Stimulated activated CD8-positive, alpha-beta memory T cell treated with anti-CD3 and anti-CD28 coated beads, Interleukin-4, amount 100 ng/mL, for 1 hour (primary cell): ENCODE measurements at places on chromosomes 13 and 19.
A peak's percentile ranks its signal among the peaks of the same experiment; 100 is the strongest.

DNA sequence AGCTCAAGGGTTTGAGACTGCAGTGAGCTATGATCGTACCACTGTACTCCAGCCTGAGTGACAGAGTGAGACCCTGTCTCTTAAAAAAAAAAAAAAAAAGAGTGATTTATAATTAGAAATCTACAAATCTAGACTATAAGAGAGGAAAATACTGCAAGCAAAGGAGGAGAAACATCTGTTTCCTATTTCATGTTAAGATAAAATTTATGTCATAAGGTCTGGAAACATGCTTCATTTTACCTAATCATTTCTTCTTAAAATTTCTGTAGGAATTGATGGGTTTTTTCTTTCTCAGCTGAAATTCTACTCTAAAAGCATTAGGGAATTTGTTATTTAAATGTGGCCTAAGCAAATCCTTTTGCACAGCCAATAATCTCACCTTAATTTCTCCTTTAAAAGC, 53.2 kb downstream of the C13orf42 start:
- DNase-seq = no peak

DNA sequence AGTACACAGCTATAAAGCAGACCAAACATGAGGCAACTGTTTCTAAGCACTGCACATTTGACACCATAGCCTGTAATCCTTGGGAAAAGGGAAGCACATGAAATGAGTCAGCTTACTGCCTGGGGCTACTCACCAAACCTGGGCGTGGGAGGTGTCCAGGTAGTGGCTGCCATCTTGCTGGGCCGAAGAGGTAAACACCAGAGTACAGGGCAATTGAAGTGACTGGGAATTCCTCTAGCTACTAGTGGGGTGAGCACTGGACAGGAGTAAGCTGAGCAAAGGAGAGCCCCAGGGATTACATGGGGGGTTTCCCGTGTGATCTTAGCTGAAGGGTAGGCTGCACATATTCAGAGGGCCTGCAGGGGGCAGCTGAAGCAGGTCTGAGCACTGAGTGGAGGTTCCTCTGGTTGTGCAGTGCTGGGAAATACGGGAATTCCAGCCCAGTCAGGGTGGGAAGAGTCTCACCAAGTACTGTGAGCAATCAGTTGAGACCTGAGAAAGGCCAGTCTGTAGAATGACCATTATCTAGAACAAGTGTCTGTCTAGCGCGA, 140.5 kb downstream of the SLC7A1 start:
- DNase-seq = no peak

DNA sequence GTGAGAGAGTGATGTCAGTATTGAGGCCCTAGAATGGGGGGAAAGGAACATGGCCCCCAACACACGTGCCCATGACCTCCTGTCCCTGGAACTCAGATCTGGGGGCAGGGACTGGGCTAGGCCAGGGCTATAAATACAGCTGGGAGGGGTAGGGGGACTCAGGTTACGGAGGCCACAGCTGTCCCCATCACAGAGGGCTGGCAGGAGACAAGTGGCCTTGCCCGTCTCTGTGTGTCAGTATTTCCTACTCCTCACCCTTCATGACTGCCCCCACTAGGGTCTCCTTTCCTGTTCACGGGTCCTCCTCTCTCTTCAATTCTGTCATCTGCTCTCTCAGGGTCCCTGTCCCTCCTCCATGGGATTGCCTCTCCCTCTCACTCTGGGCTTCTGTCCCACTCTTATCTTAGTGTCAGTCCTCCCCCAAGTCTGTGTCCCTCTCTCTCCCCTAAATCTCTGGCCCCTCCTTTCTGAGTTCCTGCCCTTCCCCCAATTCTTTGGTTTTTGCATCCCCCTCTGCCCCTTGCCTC, 687 bp upstream of the HRC start:
- DNase-seq = no peak

DNA sequence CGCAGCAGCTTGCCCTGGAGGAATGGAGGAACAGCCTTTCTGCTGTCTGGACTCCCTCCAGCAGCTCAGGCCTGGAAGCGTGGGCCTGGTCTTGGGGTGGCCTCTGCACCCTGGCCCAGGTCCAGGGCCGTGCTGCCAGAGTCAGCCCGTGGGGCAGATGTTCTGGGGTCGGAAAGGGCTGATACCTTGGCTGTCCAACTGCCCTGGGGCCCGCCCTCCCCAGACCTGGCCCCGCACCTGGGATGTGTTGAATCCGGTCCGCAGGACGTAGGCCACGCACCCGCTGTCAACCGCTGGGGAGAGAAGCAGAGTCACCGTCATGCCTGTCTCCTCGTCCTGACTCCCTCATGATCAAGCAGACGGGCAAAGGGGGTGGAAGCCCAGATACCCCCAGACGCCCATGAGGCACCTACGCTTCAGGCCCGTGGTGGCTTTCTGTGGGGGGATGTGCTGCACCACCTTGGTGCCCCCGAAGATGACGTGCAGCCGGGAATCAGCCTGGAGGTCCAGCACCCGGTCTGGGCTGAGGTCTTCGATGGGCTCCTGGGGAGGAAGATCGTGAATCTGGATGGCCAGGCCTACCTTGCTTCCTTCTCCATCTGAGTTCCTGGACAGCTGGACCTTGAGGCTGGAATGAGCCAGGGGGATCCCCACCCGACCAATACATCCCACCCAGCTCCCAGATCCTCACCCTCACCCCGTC, 7.7 kb downstream of the ATP13A1 start:
- no peak for DNase-seq

DNA sequence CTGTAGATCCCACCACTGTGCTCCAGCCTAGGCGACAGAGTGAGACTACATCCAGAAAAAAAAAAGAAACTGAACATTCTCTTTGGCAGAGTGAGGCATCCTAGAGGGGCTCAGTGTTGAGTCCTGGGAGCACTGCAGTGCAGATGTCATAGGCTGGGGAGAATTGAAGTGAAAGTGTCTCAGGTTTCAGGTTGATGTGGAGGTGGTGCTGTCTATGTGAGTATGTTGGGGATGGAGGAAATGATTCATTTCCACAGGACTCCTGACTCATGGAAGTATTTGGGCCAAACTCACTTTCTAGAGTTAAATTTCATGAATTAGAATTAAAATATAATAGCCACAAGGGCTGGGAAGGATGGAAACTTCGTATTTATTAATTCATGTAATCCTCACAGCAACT, 134.4 kb upstream of the TSC22D1 start:
- DNase-seq = no peak

DNA sequence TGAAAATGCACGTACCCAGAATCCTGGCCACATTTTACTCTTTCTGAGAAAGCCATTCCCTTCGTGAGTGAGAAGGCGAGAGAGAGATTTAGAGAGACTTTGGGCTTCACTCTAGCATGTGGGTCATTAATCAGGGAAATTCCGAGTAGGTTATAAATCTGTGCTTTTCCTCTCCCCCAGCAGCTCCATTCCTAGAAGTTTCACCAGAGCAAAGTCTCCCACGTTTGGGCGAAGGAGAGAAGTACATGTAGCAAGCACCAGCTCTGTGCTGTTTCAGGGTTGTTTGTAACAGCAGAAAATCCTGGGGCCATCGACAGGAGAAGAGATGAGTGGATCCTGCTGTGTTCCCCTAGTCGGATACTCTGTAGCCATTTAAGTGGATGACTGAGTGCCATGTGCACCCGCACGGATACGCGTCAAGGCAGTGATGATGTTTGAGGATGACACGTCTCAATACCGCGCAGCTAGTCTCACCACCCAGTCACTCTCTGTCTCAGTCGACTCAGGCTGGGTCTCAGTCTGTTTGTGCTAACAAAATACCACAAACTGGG, 131.8 kb upstream of the PEG3 start:
- no peak for DNase-seq

DNA sequence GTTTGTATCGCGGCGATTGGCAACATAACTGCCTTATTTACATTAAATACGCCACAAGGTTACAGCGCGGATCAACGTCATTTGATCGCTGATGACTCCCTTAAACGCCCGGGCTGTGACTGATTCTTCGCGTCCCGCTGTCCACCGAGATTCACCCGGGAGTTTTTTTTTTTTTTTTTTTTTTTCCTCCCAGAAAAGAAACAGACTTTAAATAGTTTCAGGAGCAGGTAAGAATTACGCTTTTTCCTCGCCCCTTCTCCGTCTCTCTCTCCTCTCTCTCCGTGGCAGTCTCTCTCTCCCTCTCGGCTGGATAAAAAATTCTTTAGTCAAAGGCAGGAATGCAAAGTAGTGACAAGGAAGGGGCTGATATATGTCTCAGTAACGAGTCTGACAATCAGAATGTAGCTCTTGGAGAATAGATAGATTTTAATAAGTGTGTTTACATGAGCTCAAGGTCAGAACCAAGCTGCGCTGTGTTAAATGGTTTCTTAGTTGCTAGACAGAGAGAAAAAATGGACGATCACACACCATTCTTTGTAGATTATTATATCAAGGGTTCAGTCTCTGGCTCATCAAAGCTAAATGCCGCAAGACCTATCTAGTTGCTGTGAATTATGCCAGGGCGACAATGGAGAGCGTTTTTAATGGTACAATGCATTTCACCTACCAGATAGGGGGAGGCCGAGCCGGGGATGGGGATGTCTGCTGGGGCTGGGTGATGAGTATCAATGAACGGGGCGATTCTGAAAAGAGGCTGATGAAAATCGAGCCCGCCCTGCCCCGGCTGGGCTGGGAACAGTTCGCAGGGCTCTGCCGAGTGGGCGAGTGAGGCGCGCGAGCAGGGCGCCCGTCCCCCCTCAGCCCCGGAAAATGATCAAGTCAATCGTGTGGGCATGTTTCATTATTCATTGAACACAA, 147.2 kb upstream of the ZNF536 start:
- DNase-seq = no peak

DNA sequence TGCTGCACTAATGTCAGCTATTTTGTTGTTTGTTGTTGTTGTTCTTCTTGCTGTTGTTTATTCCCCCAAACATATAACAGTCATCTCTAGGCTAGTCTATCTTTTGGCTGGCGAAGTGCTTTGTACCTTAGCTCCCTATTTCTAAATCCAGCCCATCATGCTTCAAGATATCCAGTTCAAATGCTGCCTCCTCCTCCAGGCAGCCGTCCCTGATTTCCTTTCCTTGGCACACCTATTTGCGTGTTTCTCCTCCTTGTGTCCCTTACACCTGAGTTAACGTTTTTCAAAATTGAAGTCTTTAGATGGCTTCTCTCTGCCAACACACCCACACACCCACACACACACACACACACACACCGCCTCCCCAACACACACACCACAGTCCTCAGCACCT, 25.5 kb downstream of the INSR start:
- no peak for DNase-seq

GRCh38 chr19:49340069-49340864, 5.1 kb downstream of the CD37 start:
- DNase-seq = no peak

DNA sequence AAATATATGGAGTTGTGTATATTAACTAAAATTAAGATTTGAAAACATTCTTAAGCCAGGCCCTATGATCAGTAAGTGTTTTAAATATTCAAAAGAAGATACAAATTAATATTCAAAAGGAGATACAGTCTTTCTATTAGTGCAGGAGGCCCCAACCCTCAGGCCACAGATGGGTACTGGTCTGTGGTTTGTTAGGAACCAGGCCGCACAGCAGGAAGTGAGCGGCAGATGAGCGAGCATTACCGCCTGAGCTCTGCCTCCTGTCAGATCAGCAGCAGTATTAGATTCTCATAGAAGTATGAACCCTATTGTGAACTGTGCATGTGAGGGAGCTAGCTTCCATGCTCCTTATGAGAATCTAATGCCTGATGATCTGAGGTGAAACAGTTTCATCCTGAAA, 232.9 kb downstream of the FOXO1 start:
- no peak for DNase-seq

- DNase-seq = no peak
Observed at GRCh38 chr13:110576736-110577476, 15.4 kb upstream of the RAB20 start.

GRCh38 chr19:511101-511851, 4.0 kb downstream of the TPGS1 start:
- peak; percentile 53 for DNase-seq

- no peak for DNase-seq
Observed at GRCh38 chr13:113001241-113002140, 32.5 kb downstream of the MCF2L start.

DNA sequence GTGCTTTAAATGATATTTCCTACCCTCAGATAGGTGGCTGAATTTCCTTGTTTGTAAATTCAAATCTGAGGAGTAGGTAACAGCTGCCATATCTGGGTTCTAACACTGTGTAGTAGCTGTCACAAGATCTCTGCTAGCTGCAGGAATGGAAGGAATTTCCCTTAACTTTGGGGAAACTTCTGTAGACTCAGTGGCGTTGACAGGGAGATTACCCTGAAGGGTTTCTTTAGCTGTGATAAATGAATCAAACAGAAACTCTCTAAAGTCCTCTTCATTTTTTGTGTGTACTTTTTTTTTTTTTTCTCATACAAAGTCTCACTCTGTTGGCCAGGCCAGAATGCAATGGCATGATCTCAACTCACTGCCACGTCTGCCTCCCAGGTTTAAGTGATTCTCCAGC, 5.3 kb upstream of the EPSTI1 start:
- DNase-seq = no peak

GRCh38 chr13:94128430-94128829, 351.1 kb downstream of the DCT start:
- DNase-seq = no peak

GRCh38 chr13:110036060-110036459, 249.7 kb upstream of the IRS2 start:
- DNase-seq = no peak

- no peak for DNase-seq
Observed at GRCh38 chr13:72805676-72806346, 23.9 kb downstream of the PIBF1 start.

DNA sequence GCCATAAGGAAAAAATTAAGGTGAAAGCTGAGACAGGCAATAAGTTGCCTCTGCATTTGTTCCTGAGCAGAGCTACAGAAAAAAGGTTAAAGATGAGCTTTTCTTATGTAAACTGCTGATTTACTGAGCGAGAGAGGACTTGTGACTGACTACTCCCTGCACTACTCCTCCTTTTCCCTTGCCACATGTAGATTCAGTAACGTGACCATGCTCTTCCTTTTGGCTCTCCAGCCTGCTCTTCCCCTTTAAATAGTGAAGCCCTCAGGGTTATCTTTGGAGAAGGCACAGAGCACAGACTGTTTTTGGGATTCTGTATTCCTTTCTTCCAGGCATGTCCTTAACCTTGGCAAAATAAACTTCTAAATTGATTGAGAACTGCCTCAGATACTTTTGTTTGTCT, 630.2 kb downstream of the UQCRFS1 start:
- no peak for DNase-seq

DNA sequence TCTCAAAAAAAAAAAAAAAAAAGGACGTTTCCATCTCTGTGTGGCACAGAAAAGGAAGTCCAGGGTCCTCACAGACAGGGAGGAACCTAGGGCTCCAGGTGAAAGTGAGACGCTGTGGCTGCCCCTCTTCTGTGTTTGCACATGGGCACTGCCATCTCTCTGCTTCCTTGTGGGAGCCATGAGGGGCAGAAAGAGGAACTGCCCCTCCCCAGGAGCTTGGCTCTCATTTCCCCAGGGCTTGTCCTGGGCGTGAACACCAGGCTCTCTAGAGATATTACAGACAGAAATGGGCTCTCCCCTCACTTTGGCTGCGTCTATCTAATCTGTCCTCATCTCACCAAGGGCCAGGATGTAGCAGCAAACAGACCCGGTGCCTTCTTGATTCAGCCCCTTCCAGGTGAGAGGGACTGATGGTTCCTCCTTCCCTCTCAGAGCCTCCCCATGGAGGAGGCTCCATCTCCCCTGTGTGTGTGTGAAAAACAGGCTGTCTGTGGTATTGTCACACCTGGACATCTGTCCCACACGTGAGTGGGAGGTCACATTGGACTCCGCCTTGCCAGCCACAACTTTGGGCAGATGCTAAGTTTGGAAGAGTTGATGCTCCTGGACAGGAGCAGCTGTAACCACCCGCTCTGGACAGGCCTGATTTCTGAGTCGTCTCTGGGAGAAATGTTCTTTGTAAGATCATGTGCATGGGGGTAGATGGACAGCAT, 840 bp upstream of the LILRA4 start:
- no peak for DNase-seq
